ENCODE measurements at places on chromosomes 1 and 21.

DNA sequence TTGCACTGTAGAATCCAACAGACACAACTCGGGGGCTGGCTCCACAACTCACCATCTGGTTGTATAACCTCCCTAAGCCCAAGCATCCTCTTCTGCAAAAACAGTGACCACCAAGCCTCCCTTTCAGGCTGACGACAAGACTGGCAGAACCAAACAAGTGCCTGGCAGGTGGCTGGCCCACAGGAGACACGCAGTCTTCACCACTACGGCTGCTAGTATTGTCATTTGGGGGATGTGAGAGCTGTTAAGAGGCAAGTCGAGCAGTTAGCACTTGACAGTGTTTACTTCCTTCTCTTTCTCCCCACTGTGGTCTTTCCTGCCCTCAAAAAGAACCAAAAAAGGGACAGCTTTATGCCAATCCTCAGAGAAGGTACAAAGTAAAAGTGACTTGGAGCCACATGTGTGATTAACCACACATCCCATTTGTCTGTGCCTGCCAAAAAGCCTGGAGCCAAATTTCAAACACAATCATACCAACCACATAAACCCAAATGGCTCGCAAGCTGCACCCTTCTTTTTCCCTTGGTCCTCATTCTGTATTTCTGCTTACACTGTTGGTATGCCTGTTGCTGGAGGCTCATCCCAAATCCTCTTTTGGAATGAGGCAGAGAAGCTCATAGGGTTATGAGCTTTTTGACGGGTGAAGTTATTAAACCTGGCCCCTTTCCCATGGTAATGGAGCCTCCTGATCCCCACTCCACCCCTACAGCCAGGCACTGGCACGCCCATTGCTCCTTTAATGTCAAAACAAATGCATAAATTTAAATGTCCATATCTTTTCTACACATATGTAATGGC is 94.1 kb downstream of the TGFBR3 start:
- no peak for DNase-seq

DNA sequence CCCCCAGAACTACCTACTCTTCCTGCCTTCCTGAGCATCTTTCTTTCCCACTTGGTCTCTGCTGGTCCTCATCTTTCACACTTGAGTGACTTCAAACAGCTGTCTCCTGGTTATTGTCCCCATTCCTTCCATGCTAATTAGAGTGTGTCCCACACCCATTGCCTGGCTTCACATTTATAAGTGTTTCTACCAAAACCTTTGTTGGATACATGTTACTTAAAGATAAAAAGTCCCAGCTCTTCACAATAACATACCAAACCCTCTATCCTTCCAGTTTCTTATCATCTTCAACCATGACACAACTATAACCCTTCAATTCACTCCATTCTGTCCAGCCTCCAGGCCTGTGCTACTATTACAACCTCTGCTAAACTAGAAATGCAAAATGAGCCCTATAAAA is 41.0 kb downstream of the VCAM1 start:
- DNase-seq = no peak

DNA sequence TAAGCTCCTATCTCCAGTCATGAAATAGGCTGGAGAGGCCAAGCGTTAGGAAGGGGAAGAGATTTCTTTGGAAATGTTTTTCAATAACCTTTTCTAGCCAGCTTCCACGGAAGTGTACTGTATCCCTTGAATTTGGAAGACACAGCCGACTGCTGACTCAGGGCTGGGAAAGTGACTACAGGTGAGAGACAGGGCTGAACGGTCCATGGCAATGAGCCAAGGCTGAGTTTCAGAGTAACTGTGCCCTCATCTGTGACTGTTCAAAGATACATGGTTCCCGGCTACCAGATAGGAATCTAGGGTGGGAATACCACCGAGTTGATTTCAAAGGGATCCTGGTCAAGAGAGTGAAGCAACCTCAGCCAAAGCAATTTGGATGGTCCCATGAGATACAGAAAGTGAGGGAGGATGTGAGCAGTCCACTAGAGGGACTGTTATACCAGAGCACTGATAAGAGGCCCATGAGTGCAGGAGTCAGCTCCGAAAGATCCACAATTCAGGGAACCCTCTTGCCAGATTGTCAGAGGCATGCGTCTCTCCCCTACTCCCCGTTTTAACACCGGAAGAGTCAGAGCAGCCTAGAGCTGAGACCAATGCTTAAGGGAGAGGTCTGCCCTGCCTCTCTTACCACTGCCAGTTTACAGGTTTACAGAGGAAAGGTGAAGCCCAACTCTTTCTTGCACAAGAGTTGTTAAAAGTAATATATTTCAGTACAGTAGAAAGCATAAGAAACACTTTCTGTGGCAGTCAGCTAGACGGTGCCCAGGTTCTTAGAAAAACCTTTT is 3.2 kb upstream of the KRTAP19-8 start:
- no peak for DNase-seq

DNA sequence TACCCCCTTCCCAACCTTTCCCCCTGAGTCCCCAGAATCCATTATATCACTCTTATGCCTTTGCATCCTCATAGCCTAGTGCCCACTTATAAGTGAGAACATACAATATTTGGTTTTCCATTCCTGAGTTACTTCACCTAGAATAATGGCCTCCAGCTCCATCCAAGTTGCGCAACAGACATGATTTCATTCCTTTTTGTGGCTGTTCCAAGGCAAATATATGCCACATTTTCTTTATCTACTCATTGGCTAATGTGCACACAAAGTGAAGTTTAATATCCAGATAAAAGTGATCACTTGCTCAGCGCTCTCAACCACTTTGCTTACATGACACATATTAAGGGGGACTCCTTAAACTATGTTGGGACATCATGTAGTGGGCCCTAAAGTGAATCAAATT is 72.4 kb upstream of the TIAM1 start:
- DNase-seq = no peak

DNA sequence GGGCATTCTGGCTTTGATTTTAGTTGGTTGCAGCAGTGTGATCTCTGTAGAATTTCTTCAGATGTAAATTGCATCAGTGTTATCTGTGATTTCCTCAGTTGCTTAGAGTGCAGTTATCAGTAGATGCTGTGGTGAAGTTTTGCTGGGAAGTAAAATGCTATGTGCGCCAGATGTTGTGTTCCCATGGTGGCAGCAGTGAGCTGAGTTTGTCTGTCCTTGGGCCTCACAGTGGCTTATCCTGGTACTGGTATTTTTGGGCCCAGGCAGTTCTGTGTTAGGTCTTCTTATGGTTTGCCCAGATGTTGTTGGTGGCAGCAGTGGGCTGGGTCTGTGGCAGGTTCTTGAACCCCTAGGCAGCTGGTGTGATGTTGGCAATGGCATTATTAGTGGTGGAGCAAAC is 1242.1 kb downstream of the PLA2G4A start:
- no peak for DNase-seq

DNA sequence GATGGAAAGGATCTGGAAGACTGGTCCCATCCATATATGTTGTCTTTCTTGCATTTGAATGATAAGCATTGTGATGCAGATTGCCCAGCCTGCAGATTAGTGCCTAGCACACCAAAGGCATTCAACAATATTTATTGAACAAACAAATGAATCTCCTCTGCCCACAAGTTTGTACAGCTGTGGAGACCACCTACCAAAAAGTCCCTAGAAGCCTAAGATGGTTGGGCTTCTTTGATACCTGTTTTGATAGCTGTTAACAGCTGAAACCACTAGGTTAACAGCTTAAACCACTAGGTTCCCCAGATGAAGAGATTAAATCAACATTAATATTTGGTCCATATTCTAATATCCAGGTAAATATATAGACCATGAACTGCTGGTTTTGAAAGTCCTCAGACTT is 9.8 kb downstream of the DUSP10 start:
- DNase-seq = no peak

DNA sequence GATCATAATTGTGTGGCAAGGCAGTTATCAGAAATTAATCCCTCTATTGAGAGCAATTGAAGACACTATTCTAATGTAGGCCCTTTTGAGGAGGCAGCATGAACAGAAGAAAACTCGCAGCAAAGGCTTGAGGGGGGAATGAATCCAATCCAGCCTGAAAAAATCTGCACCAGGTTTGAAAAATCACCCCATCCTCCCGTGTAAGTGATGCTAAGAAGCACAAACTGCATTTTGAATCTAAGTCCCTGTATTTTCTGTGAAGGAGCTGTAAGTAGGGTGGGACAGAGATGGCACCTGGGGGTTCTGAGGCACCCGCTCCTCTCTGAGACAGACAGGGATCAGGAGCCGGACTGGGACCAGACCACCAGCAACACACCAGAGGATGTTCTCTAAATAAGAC is at the start of gene CRB1:
Gene CRB1 (plus strand): TSS at position 241 of the 400 bp plus-strand sequence. CDS start 161 bp downstream, outside the sequence.
- no peak for DNase-seq

- DNase-seq = no peak
Observed at GRCh38 chr1:87615901-87616300, 287.2 kb downstream of the LMO4 start.

- DNase-seq = no peak
Observed at GRCh38 chr1:156711011-156711817, 5.8 kb upstream of the CRABP2 start.

DNA sequence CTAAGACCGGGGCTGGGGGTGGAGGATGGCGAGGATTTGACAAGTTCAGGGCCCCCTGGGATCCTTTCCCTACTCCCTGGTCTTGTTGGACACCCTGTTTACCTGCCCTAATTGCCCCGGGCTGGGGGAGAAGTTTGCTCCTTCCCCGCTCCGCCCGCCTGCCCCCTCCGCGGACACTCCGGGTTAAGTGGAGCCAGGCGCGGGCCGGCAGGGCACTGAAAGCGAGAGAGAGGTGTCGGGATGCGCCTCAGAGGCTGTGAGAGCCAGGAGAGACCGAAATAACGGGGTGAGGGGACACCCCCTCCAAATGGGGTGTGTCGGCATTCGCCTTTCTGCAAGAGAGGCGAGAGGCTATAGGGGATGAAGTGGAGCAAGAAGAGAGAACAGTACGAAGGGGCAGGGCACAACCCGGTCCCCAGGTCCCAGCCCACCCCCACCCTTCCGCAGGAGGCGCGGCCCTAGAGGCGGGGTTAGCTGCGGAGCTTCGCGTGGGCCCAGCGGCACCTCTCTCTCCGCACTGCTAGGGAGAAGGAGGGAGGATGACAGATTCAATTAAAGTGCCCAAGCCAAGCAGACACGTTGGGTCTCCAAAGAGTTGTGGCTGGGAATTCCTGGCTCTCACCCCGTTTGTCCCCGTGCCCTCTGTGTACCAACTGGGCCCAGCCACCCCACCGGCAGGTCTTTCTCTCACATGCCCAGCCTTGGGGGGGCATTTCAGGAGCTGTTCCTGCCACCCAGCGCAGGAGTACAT is 3.8 kb downstream of the EFNA3 start:
- DNase-seq = no peak

DNA sequence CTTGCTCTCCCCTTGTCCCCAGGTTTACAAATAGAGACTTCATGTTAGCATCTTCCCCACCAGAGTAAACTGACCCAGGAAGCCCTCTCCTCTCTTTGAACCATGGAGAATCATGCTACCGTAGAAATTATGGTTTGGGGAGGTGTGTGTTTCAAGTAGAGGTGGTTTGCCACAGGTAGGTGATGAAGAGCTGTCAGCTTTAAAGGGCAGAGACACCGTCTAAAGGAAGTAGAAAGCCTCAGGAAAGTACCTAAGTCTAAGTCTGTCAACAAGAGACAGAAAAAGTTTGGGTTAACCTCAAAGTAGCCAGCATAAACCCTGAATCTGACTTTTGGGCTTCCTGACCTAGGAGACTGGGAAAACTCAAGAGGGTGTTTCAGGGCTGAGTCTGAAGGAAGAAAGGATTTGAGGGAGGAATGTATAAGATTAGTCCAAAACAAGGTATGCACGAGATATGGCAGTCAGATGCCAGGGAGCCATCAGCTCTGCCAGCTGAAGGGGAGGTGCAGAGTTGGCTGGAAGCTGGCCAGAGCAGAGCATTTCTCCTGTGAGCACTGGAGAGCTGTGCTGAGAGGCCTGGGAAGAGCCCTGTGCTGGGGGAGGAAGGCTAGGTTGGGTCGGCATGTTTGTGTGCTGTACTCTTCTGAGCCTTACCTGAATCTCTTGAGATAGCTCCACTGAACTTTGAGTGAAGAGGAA is 14.3 kb downstream of the ADAMTSL4 start:
- DNase-seq = no peak

DNA sequence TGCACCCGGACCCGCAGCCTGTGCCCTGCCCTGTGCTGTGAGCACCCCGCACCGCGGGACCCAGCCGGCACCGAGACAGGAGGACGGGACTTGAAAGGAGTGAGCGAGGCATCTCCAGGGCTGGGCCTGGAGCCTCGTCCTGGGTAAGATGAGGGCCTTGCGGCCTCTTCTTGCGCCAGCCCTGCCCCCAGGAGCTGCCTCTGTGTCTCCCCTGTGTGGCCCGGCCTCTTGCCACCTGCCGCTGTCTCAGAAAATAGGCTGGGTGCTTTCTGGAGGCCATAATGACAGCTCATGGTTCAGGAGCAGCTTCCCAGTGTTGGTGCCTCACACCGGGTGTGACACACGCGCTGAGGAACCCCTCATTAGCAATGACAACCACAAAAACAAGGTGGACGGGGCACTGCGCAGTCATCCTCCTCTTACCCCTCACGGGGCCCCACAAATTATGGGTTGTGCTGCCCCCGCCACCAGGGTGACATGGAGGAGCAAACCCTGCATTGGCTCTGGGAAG is 161.5 kb upstream of the C1orf174 start:
- DNase-seq = no peak

GRCh38 chr21:45541221-45542039 is 810 bp downstream of the SLC19A1 start:
- no peak for DNase-seq

GRCh38 chr1:228288536-228289238 is 80.8 kb downstream of the OBSCN start:
- DNase-seq = no peak

GRCh38 chr1:84963021-84963420 is 33.9 kb downstream of the MCOLN2 start:
- no peak for DNase-seq

GRCh38 chr1:1626207-1627141 is 5.5 kb upstream of the MMP23B start:
- no peak for DNase-seq

DNA sequence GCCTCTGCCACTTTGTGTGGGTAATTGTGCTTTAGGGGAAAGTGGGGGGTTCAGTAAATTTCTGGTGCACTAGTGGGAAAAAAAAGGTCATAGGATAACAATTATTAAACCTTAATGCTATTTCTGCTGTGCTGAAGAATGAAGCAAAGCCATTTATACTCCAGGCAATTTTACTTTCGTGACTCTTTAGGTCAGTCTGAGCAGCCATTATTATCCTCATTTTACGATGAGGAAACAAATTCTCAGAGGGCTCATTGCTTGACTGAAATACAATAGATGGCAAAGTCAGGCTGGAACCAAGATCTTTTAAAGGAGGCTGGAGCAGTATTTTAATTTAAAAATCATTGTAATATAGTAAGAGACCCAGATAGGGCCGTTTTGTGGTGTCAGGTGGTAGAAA is 248.0 kb downstream of the GREM2 start:
- DNase-seq = no peak

GRCh38 chr21:35351434-35351833 is 302.3 kb upstream of the RUNX1 start:
- DNase-seq = no peak

- no peak for DNase-seq
Observed at GRCh38 chr1:2105781-2106524, 55.7 kb downstream of the PRKCZ start.
